ENCODE measurements at places on chromosomes 12 and 14.

DNA sequence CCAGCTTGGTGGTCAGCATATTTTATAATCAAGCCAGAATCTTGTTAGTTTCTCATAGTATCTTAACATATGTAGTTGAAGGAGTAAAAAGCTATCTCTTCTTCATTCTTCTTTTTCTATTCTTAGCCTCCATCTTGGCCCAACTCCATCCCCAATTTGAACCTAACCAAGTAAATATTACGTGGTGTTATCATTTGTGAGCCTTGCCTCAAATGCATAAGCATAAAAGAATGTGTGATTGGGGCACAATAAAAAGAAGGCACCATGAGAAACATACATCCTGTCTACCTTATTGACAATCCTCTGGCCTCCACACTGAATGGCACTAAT, 181.4 kb upstream of the BMP4 start:
- DNase-seq: no peak

GRCh38 chr12:65923228-65923627, 98.9 kb downstream of the HMGA2 start:
- no peak for DNase-seq

DNA sequence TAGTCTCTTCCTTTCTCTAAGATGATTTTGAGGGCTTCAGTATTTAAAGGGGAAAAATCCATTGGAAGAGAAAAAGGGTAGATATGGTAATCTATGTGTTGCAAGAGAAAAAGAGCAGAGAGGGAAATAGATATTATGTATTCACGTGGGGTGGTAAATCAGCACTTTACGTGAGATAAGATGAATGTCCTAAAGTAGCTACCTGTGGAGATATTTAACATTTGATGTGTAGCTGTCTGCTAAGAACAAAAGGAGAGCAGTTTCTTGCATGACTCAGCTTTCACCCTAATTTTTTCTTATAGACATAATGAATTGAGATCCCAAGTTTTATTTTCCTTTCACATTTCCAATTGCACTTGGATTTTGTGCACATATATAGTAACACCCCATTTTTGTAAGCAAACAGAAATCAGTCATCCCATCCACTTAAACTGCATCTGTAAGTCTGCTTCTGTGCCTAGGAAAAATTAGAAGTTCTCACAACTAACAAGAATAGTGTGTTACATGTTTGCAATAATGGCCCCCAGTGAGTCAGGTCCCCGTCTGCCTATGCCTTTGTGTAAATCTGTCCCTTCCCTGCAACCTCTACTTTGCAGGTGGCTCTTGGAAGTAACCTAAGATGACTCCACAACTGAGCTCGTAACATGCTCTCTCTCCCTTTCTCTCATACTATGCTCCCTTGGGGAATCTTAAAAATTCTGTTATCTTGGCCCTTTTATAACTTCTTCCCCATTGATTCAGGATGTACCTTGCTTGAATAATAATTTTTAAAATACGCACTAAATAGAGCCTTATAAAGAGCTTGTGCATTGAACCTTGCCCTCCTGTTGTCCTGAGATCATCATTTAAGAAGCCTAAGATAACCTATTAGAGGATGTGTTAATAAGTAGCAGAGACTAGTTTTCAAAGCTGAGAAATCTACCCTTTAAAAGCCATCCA, 3.7 kb downstream of the TMTC3 start:
- no peak for DNase-seq

GRCh38 chr12:106282457-106283097, 20.0 kb upstream of the TCP11L2 start:
- peak; percentile 24 for DNase-seq

- no peak for DNase-seq
Measured at GRCh38 chr14:26394150-26394810, 203.6 kb downstream of the NOVA1 start.

DNA sequence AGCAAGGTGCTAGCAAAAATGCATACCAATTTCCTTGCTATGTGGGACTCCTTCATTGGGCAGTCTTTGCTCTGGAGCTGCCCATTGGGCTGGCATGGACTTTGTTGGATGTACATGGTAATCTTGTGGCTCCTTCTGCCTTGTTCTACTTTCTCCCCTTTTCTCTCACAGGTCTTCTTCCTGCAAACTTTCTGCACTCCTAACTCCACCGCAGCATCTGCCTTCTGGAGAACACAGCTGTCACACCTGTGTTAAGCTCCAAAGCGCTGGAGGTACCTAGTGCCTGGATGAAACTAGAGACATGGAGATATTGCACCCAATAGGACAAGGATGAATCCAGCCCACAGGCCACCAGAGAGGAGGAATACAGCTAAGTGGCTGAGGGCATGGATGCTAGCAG, 60.7 kb upstream of the CCND2 start:
- no peak for DNase-seq

DNA sequence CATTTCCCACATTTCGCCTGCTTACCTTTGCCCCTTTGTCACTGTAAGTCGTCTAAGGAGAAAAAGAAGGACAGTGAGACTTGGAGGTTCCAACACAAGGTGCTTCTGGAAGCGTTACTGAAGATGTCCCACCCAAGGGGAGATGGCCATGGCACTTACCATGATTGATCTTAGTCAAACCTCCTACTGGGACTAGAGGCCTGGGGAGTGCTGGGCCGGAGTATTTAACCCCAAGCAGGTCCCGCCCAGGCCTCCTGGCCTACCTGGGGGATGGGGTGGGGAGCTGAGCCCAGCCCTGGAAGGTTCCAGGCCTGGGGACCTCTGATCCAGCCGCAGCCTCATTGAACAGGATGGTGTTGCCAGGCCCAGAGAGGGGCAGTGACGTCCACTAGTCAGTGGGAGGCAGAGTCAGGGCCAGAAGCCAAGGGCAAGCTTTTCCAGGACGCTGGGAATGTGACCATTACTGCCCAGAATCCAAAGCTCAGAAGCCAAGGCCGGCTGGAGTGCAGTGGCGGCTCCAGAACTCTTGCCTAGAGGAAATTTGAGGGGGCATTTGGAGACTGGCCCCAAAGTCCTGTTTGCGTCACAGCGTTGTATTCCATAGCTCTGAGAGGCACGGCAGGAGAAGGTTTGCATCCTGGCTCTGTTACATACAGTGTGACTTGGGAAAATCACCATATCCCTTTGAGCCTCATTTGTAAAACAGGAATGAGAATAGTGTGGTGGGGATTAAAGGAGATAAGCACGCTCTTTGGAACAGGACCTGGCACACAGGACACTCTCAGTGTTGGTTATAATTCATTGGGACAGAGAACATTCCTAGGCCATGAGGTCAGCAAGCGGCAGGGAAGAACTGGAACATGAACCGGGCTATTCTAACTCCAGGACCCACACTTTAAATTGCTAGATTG, at the start of gene HPD:
HPD (minus strand) TSS at position 198 of the 911 bp plus-strand sequence; CDS start at position 162, 36 bp downstream.
- DNase-seq: no peak

DNA sequence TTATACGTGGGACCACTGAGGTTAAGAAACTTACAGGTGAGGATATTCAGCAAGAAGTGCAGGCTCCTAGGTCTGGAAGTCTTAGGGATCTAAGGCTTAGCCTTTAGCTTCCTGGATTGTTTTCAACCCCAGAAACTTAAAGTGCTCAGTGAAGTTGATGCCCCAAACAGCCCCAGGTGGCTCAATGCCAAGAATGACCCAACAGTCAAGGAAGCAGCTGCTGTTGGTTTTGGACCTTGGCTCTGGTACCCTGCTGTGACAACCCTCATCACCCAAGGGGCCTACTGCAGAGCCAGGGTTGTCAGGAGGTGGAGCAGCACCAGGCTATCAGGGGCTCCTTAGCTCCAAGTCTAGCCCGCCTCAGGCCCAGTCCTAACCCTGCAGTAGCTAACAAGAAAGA, 36.8 kb downstream of the VDR start:
- DNase-seq: no peak

DNA sequence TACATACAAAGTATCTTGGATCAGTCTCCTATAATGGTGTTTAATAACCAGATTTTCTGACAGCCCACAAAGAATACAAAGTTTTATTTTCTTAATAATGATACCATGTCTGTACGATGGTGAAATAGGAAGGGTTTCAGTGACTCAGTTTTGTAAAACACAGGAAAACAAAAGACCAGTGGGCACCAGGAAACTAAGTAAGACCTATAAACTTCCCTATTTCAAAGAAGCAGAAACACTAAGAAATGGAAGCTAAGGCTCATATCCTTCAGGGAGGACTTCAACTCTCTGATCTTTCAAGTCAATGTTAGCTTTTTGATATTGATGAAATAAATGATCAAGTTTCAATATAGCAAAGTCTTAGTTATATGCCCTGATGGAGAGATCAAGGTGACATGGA, 196.0 kb downstream of the DUSP6 start:
- no peak for DNase-seq

GRCh38 chr12:53308276-53308675, 8.8 kb downstream of the MYG1 start:
- DNase-seq: no peak

GRCh38 chr12:108419949-108420348, 80.8 kb upstream of the CMKLR1 start:
- DNase-seq: no peak

DNA sequence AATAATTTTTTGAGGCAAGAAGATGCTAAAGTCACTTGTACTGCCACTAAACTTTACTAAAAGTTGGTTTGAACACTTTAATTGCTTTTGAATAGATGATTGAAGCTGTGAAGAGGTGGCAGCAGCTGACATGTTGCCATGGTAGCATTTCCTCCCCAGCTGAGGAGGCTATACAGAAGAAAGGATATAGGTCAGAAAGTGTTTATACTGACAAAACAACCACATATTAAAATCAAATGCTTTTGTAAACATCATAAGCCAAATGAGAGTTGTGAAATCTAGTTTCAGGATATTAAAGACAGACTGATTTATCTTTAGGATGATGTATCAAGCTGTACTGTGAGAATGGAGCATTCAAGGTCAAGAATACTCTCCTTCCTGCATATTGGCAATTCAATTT, 41.7 kb downstream of the TSPAN19 start:
- no peak for DNase-seq
